ENCODE measurements at places on chromosomes 13 and 19. TPM values are rescaled to one million over a fixed set of nuclear protein-coding genes. Genes with fewer than 3 reads are reported as not detected.

- no peak for DNase-seq
These were observed 6.8 kb downstream of the PTPRS start for GRCh38 chr19:5333581-5334365.

DNA sequence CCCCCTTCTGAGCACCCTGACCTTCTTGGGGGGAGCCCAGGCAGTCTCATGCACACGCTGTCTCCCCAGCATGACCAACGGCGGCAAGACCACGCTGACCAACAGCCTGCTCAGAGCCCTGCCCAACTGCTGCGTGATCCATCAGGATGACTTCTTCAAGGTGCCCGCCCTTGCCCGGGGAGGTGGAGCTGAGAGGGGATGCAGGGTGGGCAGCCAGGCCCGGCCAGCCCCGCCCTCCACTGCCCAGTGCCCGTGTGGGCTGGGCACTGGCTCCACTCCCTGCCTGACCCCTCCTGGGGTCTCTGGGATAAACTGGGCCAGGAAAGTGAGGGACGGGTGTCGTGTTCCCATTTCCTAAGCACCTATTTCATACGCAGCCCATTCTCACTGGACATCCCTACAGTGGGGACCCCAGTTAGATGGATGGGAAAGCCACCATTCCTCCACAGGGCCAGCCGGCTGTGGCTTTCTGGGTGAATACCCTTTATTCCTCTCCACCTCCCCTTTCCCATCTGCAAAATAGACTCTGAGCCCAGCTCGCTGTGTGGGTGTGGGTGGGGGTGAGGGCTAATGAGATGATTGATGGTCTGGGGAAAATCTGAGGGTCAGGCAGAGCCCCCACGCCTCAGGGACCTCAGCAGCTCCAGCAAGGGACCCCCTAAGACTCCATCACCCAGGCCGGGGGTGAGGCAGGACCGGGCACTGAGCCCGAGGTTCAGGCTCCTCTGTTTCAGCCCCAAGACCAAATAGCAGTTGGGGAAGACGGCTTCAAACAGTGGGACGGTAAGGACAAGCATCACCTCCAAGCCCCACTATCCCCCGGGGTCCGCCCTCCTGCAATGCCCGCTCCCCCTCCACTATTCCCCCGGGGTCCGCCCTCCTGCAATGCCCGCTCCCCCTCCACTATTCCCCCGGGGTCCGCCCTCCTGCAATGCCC is 3.9 kb downstream of the NMRK2 start:
- DNase-seq, result no peak

DNA sequence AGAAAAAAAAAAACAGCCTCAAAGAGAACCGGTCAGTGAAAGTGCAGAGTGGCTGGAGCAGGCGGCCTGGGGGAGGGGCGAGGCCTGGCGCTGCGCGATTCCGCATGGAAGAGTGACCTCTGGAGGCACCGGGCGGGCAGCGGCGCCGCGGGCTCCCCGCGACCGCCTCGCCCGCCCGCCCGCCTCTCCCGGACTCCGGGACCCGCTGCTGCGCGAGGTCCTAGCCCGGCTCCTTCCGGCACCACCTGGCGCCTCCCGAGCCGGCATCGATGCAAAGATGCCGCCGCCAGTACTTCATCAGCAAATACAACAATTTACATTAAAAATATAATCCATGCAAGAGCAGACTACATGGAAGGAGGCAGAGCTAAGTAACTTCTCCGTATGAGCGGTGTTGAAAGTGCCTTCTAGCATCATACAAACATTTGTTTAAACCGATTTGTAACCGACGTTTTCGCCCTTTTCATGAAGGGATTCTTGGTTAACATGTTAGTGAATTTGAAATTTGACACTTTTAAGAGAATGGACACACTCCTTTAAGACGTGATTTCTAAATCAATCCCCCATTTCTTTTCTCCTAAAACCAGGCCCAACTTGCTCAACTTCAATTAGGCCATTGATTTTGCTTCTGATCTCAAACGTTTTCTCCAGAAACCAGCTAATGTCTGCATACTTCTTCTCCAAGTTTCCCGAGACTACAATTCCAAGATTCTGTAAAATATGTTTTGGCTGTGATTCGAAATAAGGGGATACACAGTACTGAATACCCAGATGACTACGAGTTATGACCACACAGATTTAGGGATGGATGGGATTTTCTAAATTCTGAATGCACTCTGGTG is 2.1 kb downstream of the EFNB2 start:
- no peak for DNase-seq

GRCh38 chr19:35087393-35087792 is 28.2 kb upstream of the FXYD3 start:
- DNase-seq, result no peak

DNA sequence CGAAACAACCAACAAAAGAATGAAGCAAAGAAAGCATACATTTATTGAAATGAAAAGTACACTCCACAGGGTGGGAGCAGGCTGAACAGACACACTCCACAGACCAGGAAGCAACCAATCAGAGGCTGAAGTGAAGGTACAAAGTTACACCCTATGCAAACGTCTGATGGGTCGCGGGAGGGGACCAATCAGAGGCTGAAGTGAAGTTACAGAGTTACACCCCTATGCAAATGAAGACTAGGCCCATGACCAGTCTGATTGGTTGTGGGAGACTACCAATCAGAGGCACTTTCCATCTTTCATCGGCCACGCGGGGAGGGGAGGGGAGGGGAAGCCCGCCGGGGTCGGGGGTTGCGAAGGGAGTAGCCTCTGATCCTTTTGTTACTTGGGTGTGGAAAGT is 12.4 kb upstream of the FBL start:
- DNase-seq, result no peak

DNA sequence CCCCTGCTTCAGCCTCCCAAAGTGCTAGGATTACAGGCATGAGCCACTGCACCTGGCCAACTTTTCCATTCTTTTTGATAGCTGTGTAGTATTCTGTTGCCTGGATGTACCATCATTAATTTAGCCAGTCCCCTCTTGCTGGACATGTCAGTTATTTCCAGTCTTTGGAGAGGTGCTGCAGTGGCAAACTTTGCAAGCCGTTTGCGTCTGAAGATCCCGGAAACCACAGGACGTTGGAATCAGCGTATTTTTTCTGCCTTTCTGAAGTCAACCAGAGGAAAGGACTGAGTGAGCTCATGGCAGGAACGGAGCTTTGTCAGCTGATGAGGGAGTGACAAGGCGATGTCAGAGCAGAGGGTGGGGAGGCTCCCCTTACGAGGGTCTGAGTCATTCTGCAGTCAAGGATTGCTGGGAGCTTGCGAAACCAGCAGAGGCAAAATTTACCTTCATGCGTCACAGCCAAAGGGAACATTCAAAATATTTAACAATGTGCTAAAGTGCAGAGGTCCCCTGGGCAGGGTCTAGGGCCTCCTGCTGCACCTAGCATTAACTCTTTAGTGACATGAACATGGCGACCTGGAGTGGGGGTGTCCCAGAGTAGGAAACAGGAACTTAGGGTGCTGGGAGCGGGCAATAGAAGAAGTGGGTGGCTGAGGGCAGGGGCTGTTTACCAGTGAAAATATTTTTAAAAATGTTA is 5.6 kb downstream of the C5AR1 start:
- no peak for DNase-seq

DNA sequence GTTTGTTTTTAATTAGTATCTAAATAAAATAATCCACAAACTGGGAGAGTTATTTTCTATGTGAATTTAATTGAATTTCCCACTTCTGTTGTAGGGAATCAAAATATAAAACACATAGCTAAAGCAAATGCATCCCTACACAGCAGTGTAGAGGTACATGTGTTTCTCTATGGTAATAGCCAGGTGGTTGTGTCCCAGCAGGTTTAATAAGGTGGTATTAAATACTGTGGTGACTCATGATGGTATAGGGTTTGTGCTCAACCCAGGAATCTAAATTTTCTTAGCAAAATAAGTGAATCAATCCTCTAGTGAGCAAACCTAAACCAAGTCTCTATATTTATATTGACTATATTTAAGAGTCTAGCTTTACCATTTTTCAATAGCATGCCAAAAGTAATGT is 30.0 kb downstream of the PCDH9 start:
- no peak for DNase-seq

DNA sequence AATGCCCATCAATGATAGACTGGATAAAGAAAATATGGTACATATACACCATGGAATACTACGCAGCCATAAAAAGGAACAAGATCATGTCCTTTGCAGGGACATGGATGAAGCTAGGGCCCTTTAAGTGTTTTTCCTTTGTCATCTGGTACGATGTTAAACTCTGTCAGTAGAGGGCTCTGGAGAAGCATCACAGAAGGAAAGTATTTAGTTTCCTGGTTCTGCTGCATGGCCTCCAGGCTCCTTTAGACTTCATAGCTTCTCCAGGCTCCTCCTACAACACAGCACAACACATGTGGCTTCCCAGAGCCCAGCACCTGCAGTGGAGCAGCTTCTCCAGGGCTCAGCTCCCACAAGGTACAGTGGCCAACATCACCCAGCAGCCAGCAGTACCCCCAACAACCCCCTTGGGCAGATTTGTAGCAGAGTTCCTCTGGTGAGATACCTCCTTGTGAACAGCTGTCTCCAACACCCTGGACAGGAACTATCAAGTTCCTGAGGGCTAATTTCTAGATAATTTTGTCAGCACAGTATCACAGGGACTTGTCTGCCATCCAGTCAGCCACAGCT is 63.4 kb downstream of the KCTD12 start:
- DNase-seq, result no peak

DNA sequence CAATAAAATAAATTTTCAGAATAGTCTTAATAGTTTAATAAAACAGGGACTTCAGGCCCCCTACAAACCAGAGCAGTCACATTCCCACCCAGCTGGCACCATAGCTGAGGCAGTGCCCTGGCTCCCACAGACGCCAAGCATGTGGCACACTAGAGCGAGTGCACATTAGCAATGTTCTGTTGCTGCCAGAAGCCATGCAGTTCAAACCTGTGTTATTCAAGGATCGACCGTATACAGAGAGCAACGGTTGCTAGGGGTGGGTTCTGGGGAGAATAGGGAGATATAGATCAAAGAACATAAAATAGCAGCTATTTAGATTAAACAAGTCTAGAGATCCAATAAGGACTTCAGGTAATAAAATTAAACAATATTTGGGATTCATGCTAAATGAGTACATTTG is 419.3 kb upstream of the KLHL1 start:
- no peak for DNase-seq

- DNase-seq, result no peak
These were observed 28.1 kb downstream of the MPND start for GRCh38 chr19:4371247-4372164.

GRCh38 chr13:32515246-32515645 is 23.3 kb downstream of the N4BP2L2 start:
- DNase-seq, result no peak

DNA sequence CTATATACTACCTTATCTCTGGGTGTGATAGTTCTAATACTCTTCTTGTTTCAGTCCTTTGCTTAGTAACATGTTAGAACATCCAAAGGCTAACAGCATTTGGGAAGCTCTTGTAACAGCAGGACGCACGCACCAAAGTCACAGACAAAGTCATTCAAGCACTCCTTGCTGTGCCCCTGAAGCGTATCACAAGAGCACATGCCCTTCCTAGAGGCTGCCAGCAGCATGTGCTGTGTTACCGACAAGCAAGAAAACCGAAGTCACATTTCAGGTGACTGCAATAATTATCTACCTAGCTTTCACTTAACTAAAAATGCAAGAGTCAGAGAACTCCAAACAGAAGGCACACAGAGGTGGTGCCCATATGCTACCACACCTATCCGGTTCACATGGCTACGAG is 194.1 kb downstream of the KLF12 start:
- DNase-seq, result no peak

GRCh38 chr13:68234274-68234673 is 1004.1 kb upstream of the PCDH9 start:
- no peak for DNase-seq

GRCh38 chr19:29119590-29119989 is 93.4 kb downstream of the UQCRFS1 start:
- DNase-seq, result no peak

- no peak for DNase-seq
These were observed 24.9 kb upstream of the SLC7A10 start for GRCh38 chr19:33250500-33250899.

DNA sequence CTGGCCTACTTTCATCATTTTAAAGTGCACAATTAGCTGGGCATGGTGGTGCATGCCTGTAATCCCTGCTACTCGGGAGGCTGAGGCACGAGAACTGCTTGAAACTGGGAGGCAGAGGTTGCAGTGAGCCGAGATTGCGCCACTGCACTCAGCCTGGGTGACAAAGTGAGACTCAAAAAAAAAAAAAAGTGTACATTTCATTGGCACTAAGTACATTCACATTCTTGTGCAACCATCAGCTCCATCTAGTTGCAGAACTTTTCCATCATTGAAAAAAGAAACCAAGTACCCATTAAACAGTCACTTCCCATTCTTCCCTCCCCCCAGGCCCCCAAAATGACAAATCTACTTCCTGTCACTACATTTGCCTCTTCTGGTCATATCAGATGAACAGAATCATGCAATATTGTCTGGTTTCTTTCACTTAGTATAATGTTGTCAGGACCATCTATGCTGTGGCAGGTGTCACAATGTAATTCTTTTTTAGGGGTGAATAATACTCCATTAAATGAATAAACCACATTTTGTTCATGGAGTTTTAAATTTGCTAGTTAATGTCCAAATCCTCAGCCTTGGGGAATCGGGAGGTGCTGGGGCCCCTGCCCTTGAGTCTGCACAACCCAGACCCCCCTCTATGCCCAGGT is 7.4 kb upstream of the SIGLEC11 start:
- no peak for DNase-seq

GRCh38 chr13:113207890-113208420 is 514 bp downstream of the PCID2 start:
- DNase-seq, result no peak

- DNase-seq, result no peak
These were observed 250.3 kb upstream of the HTR2A start for GRCh38 chr13:47146991-47147811.

DNA sequence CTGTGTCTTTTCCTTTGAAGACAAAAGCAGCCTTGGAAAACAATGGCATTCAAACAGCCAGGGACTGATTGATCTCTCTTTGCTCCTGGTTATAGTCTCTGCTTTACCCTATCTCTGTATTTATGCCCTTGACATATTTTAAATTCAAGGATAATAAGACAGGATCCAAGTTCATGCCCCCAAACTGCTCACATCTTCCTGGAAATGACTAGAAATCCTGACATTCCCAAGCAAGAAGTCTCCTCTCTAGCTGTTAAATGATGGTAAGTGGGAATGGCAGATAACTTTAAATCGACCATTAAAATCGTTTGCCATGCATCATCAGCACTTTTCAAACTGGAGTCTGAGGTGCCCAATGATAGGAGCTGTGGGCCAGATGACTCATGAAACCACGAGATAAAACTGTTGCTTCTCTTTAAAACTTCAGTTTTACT is 435.6 kb downstream of the FOXO1 start:
- no peak for DNase-seq

- no peak for DNase-seq
These were observed 10.4 kb upstream of the DIAPH3 start for GRCh38 chr13:60174113-60174512.

Gene ZNF575
- total RNA-seq, result 5.1 TPM

Gene PCDH17
- 0.34 TPM for total RNA-seq

Gene SHD
- not detected for total RNA-seq

Gene CYP2A7
- total RNA-seq, result not detected

Gene PLPPR3
- 6.0 TPM for total RNA-seq

Gene S1PR2
- total RNA-seq, result 13.4 TPM

Gene ZNF585A
- 7.1 TPM for total RNA-seq

Gene NCAN
- not detected for total RNA-seq

Gene AMH
- 10.2 TPM for total RNA-seq

Gene SLC1A6
- not detected for total RNA-seq

All from chondrocyte (in vitro differentiated cells).